ENCODE measurements at places on chromosomes 4 and X. TPM values are rescaled to one million over a fixed set of nuclear protein-coding genes. Genes with fewer than 3 reads are reported as not detected.

The NAP1L3 gene
- total RNA-seq, result 7.3 TPM

- no peak for DNase-seq
- H3K27me3 ChIP-seq, result no peaks in the 10 kb centered on the region
- no peak overlapping the region for H3K27ac ChIP-seq
- H3K4me3 ChIP-seq, result peak overlapping the region; percentile 72
- H3K36me3 ChIP-seq, result no peaks in the 10 kb centered on the region
- no peaks in the 10 kb centered on the region for H3K4me1 ChIP-seq
These were observed 531 bp downstream of the DGKQ start for GRCh38 chr4:972651-973424.

DNA sequence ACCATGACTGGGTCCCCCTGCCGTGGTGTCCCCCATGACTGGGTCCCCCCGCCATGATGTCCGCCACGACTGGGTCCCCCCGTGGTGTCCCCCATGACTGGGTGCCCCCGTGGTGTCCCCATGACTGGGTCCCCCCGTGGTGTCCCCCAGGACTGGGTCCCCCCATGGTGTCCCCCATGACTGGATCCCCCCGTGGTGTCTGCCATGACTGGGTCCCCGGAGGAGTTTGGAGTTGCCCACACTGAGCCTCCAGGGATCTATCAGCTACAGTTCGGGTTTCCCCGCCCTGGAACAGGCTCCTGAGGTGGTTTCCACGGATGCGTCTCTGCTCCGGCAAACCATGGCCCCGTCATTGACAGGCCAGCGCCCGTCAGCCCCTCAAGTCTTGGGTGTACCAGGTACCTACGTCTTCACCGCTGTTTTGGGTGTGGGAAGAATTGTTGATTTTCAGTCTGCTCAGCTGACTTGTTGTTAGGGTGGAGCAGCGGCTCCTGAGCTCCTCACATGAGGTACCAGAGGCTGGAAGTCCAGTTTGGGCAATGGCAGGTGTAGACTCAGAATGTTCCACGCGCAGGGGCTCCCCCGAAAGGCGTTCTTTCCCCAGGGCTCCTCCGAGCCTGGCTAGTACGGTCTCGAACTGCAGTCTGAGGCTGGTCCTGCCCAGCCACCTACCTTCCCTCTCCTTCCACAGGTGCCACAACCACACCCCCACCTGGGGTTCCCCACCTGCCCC lies 8.3 kb upstream of the PDE6B start:
- H3K4me3 ChIP-seq, result no peak overlapping the region
- no peaks in the 10 kb centered on the region for H3K36me3 ChIP-seq
- DNase-seq, result no peak
- no peak overlapping the region for H3K27ac ChIP-seq
- no peaks in the 10 kb centered on the region for H3K27me3 ChIP-seq

DNA sequence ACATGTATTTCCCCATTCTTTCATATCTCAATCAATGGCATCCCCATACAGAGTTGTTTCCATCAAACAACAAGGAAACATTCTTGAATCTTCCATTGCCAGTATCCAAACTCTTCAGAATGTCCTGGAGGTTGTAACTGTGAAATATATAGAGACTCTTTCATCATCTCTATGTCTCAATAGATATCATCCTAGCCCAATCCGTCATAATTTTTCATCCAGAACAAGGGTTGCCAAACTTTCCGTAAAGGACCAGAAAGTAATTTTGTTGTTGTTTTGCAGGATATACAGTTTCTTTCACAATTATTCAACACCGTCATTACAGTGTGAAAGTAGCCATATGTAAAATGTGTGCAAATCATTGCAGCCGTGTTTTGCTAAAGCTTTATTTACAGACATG lies 15.2 kb upstream of the CXCL6 start:
- H3K36me3 ChIP-seq, result no peaks in the 10 kb centered on the region
- no peaks in the 10 kb centered on the region for H3K27me3 ChIP-seq
- DNase-seq, result no peak
- no peak overlapping the region for H3K27ac ChIP-seq
- no peak overlapping the region for H3K4me3 ChIP-seq
- no peaks in the 10 kb centered on the region for H3K4me1 ChIP-seq

DNA sequence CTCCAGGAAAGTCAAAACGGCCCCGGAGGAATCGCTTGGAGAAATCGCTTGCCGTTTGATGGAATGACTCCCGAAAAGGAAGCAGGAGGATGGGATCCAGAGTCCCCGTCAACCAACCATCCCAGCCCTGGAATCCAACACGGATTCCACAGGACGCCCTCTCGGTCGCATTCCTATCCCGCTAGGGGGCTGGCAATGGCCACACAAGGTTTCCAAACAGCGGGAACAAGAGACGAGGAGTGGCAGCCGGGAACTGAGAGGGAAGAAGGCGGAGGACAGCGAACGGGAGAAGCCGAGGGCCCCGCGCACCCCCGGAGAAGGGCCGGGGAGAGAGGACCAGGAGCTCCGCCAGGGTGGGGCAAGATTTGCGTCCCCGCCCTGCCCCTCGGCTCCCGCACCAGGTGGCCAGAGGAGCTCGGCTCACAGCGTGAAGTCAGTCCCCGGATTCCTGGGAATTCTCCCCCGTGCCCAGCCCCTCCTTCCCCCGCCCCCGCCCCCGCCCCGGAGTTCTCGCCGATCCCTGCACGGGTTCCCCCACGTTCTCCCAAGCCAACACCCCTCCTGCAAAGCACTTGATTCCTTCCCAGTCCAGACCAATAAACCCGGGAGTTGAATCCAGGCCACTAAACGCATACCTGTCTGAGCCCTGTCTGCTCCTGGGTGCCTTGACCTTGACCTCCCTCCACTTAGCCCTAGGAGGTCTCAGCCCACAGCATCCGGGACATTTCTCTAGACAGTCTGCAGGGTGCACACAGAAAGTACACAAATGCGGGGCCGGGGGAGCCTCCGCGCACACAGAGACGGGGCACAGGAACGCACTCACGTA lies 1.4 kb downstream of the PDZD4 start:
- H3K27me3 ChIP-seq, result no peaks in the 10 kb centered on the region
- peak overlapping the region; percentile 25 for H3K4me3 ChIP-seq
- H3K36me3 ChIP-seq, result no peaks in the 10 kb centered on the region
- no peaks in the 10 kb centered on the region for H3K4me1 ChIP-seq
- no peak overlapping the region for H3K27ac ChIP-seq

The CDKL5 gene
- total RNA-seq, result 9.8 TPM

The PLP1 gene
- 11.9 TPM for total RNA-seq

DNA sequence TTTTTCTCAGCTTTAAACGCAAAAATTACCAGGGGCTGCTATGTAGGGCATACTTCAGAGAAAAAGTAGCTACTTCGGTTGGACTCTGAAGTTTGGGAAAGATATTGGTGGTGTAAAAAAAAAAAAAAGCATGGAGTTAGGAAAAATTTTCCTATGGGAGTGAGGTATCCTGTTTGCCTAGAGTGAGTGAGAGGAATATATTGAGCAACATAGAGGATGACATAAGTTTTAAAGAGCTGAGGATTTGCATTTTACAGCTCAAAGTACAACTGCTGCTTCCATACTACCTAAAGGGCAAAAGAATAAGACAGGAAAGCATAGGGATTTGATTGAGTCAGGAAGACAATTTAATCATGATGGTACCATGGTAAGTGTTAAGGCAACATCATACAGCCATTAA lies 7.3 kb downstream of the GPRASP1 start:
- H3K27ac ChIP-seq, result no peak overlapping the region
- no peak overlapping the region for H3K4me3 ChIP-seq
- H3K4me1 ChIP-seq, result peaks cover 7% of the 10 kb centered on the region

DNA sequence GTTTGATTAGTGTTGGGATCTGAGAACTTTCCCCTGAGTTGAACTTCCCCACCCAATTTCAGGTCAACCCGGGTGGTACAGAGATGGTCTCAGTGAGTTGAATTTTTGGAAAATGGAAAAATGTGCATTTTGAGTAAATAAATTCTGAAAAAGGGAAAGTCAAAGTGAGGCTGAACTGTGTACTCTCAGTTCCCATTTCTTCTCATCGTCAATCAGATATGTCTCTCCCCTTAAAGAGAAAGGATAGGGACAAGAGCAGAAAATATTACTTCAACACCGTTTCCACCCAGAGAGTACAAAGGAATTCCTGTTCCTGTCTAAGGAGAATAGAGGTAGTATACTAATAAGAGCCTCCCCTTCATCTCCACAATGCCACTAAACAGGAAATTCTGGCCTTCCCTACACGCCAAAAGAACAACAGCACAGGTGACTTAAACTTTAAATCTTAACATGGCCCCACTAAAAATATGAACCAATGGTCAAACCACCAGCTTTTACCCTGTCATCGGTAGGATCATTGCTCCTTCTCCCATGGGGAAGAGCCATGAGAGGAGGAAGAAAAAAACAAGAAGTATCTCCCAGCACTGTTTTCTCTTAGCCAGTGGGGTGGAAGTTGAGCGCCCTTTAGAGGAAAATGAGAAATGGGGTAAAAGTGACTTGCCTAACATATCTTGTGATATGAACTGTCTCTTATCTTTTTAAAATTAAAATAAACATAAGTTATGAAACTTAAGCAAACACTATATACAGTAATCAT lies 30.3 kb downstream of the BMP3 start:
- no peaks in the 10 kb centered on the region for H3K36me3 ChIP-seq
- DNase-seq, result no peak
- H3K27ac ChIP-seq, result no peak overlapping the region
- no peaks in the 10 kb centered on the region for H3K27me3 ChIP-seq

The PARM1 gene
- 88.9 TPM for total RNA-seq

DNA sequence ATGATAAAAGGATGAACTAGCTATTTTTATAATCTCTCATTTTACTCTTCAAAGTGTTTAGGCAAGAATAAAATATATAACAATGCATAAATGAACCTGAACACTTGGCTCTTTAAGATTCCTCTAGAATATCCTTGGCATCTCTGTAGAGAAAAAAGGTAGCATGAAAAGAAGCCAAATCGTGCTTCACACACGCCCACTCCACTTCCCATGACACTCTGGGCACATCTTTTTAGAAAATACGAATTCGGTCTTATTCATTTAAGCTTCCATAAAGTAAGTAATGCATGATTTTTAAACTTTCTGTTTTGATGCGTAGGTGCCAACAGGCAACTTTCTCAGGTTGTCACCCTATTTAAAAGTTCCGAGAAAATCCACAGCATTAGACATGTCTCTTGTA lies 73.6 kb upstream of the SORBS2 start:
- H3K27me3 ChIP-seq, result no peaks in the 10 kb centered on the region
- H3K4me3 ChIP-seq, result no peak overlapping the region
- no peak overlapping the region for H3K27ac ChIP-seq
- H3K36me3 ChIP-seq, result no peaks in the 10 kb centered on the region
- H3K4me1 ChIP-seq, result no peaks in the 10 kb centered on the region

- no peaks in the 10 kb centered on the region for H3K27me3 ChIP-seq
- DNase-seq, result no peak
- no peaks in the 10 kb centered on the region for H3K36me3 ChIP-seq
- no peak overlapping the region for H3K4me3 ChIP-seq
- no peak overlapping the region for H3K27ac ChIP-seq
These were observed 100.7 kb downstream of the CRLF2 start for GRCh38 chrX:1111601-1112300.

The POU3F4 gene
- total RNA-seq, result not detected

DNA sequence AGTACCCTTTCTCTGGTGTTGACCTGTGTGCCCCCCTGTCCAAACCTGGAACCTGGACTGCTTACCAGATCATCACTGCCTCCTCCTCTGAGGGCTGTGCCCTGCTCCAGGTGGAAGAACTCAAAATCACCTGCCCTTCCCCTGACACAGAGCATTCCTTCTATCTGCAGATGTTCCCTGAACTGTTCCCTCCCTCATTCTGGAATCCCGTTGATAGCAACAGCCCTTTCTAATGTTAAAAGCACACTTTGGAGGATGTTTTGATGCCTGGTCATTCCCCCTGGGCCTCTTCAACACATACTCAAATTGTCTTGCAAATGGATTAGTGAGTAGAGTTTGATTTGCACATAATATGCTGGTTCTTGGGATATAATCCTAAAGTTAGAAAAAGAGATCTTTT lies 225.8 kb downstream of the FGF13 start:
- no peak overlapping the region for H3K27ac ChIP-seq
- H3K36me3 ChIP-seq, result no peaks in the 10 kb centered on the region
- H3K4me3 ChIP-seq, result no peak overlapping the region
- DNase-seq, result no peak
- no peaks in the 10 kb centered on the region for H3K27me3 ChIP-seq
- H3K4me1 ChIP-seq, result no peaks in the 10 kb centered on the region

- H3K27me3 ChIP-seq, result no peaks in the 10 kb centered on the region
- no peak for DNase-seq
- no peak overlapping the region for H3K27ac ChIP-seq
- no peaks in the 10 kb centered on the region for H3K36me3 ChIP-seq
These were observed 71.8 kb upstream of the PGRMC2 start for GRCh38 chr4:128359422-128359821.

The TRIML2 gene
- not detected for total RNA-seq

- H3K27ac ChIP-seq, result no peak overlapping the region
- H3K27me3 ChIP-seq, result no peaks in the 10 kb centered on the region
- DNase-seq, result no peak
These were observed 11.5 kb upstream of the SERPINA7 start for GRCh38 chrX:106050054-106050453.

DNA sequence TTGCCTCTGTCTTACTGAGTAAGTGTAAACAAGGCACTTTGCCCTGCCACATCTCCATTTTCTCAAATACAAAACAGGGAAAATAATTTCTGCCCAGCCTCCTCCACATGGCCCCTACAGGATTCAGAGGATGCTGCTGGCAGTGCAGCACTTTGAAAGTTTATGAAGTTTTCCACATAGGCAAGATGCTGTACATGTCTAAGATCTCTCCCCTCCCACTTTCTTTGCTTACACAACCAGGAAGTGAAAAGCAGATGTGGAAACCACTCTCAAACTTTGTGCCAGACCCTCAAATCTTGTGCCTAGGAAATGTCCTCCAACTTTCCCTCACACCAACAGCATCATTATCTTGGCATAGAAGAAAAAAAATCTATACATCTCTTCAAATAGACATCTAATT lies 257.0 kb upstream of the LDB2 start:
- H3K27me3 ChIP-seq, result no peaks in the 10 kb centered on the region
- DNase-seq, result no peak
- no peaks in the 10 kb centered on the region for H3K4me1 ChIP-seq
- no peak overlapping the region for H3K27ac ChIP-seq

The XAGE1B gene
- not detected for total RNA-seq

The PRR32 gene
- 3.6 TPM for total RNA-seq

The MAP9 gene
- total RNA-seq, result 4.5 TPM
